Astrocyte of the spinal cord (primary cell): ENCODE measurements at places on chromosomes 5 and 9.

- no peak for DNase-seq
These were observed 7.0 kb downstream of the SCAMP1 start for GRCh38 chr5:78367318-78367991.

- DNase-seq, result peak; percentile 32
These were observed 575.8 kb downstream of the TLE1 start for GRCh38 chr9:81113453-81114124.

GRCh38 chr5:163659568-163659902 lies 154.1 kb downstream of the MAT2B start:
- no peak for DNase-seq

- no peak for DNase-seq
These were observed 324.1 kb upstream of the TNC start for GRCh38 chr9:115442054-115442453.

DNA sequence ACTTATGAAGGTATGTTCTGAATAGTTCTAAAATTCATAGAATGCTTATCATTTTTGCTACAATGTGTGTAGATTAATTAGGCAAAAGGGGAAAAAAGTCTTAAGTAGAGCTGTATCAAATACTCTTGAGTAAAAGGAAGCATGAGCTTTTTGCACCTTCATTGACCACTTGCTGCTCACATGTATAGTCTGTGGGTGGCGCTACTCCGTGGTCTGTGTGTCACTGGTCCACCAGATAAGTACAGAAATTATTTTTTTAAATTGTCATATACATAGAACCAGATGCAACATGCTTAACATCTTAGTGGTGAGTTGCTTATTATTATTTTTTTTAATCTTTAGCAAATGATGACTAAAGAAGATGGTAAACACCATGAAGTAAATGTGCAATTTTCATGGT lies 130.2 kb downstream of the MAN2A1 start:
- DNase-seq, result no peak

- DNase-seq, result no peak
These were observed 824 bp downstream of the MXD3 start for GRCh38 chr5:177310757-177311391.

- DNase-seq, result no peak
These were observed 38.6 kb downstream of the CAMK4 start for GRCh38 chr5:111262815-111263214.

GRCh38 chr5:94153736-94154450 lies 412.5 kb upstream of the POU5F2 start:
- DNase-seq, result peak; percentile 19

DNA sequence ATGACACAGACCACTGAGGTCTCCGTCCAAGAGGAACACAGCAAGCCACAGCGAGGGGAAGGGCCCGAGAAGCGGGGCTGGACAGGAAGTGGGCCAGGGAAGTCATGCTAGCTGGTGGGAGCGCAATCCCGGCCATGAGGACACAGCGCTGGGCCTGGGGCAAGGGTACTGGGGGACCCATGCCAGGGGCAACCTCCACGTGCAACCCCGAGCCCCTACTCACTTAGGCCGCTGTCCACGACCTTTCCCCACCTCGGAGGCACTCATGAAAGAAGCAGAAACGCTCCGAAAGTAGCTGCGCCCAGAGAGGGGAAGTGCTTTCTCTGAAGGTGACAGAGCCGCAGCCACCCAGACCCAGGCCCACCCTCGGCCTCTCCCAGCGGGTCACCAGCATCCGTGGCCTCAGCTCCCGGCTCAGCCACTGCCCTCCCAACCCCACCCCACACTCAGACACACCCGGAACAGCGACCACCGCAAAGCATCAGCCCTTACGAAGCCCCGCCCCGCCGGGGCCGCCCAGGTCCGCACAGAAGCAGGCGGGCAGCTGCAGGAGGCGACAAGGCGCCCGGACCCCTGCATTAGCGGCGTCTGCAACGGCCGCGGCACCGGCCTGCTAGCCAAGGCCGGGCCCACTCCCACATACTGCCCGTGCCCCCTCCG lies 782 bp downstream of the BICD2 start:
- DNase-seq, result no peak

GRCh38 chr9:11158063-11158462 lies 545.3 kb upstream of the PTPRD start:
- no peak for DNase-seq

DNA sequence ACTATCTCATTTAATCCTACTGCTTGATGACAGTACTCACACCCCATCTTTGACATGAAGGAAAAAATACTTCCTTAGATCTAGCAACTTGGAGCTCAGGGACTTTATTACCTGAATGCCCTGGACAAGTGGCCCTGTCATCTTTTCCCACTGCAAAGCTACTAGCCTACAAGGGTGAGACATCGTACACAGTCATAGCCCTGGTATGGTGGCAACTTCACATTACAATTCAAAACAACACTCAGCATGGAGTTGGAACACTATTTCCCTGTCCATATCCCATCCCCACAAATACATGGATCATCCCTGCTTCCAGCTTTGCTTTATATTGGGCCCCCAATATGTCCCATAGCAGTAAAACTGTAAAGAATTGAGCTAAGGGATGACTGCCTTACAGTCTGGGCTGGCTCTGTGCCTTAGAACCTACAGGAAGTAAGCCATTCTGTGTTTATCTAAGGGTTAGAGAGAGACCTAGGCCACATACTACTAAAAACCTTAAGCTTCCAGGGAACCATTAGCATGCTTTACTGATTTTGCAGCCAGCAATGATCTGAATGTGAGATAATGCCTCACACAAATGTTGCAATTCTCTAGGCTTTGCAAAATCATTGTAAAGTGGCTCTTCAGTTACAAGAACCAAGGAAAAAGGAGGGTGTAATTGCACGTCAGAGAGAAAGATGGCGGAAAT lies 55.9 kb downstream of the OTULIN start:
- DNase-seq, result peak; percentile 64

DNA sequence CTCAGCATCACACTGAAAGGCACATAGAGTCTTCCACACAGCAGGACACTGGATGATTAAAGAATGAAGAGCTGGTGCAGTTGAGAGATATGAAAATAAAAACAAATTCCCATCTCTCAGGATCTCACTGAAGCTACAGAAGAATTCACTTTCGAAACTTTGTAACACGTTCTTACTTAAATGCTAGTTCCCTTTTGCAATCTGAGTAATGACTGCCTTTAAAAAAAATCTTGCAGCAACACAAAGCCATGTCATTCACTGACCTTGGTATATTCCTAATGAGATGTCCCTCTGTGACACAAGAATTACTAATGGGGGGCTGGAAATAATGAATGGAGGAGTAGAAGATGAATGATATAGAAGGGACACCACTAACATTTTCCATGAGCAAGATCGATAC lies 201.8 kb downstream of the GLIS3 start:
- no peak for DNase-seq

- DNase-seq, result no peak
These were observed 195.0 kb downstream of the ADAMTSL1 start for GRCh38 chr9:18668944-18669343.

DNA sequence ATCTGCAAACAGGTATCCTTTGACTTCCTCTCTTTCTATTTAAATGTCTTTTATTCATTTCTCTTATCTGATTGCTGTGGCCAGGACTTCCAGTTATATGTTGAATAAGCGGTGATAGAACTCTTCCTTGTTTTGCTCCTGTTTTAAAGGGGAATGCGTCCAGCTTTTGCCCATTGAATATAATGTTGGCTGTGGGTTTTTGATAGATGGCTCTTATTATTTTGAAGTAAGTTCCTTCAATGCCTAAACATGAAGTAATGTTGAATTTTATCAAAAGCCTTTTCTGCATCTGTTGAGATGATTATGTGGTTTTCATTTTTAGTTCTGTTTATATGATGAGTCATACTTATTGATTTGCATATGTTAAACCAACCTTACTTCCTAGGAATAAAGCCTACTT lies 300.5 kb upstream of the CTNND2 start:
- peak; percentile 54 for DNase-seq
